Endodermal cell (in vitro differentiated cells): ENCODE measurements at places on chromosomes 2 and 18. TPM values are rescaled to one million over a fixed set of nuclear protein-coding genes. Genes with fewer than 3 reads are reported as not detected.

GAL3ST2 gene
- total RNA-seq, result 0.38 and 0.57 TPM in 2 replicates

ZNF521 gene
- total RNA-seq, result 21.4 to 39.5 TPM (median 26.0 TPM) in 3 replicates

OTOF gene
- 1.0 and 1.2 TPM in 2 replicates for total RNA-seq

ANO7 gene
- 6.6 to 9.1 TPM (median 8.5 TPM) in 3 replicates for total RNA-seq

LCT gene
- total RNA-seq, result 0.06 to 0.11 TPM in 2 of 3 replicates, not detected in the other

WNT10A gene
- total RNA-seq, result not detected in 2 replicates

SERPINB10 gene
- not detected in 3 replicates for total RNA-seq

DNA sequence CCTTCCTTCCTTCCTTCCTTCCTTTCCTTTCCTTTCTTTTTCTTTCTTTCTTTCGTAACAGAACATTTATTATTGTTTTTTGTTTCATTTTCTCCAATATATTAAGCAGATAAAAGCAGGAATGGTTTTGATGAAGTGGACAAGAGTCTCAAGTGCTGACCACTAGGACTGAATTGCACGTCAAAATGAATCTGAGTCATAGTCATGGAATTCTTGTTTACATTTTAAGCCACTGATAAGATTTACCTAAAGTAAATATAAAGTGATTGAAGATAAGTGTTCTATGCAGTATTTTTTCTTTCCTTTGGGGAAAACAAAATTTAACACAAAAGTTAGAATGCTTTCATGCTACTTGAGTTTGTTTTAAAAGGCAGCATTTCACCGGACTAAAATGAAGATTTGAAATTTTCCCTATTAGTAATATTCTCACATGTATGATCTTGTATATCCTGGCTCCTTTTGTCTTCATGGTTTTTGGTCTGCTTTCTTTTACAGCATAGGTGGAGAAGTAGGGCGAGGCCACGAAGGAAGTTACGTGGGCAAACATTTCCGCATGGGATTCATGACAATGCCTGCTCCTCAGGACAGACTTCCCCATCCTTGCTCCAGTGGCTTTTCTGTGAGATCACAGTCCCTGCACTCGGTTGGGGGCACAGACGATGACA, 113.5 kb downstream of the NYAP2 start:
- no peak for DNase-seq
- H3K4me3 ChIP-seq, result no peak overlapping the region
- no peaks in the 10 kb centered on the region for H3K36me3 ChIP-seq
- no peaks in the 10 kb centered on the region for H3K27me3 ChIP-seq
- H3K4me1 ChIP-seq, result peaks cover 6% of the 10 kb centered on the region

GRCh38 chr2:179646862-179647587, 214.4 kb downstream of the ZNF385B start:
- H3K27ac ChIP-seq, result no peak overlapping the region
- no peak for DNase-seq
- H3K36me3 ChIP-seq, result no peaks in the 10 kb centered on the region
- no peaks in the 10 kb centered on the region for H3K27me3 ChIP-seq

DNA sequence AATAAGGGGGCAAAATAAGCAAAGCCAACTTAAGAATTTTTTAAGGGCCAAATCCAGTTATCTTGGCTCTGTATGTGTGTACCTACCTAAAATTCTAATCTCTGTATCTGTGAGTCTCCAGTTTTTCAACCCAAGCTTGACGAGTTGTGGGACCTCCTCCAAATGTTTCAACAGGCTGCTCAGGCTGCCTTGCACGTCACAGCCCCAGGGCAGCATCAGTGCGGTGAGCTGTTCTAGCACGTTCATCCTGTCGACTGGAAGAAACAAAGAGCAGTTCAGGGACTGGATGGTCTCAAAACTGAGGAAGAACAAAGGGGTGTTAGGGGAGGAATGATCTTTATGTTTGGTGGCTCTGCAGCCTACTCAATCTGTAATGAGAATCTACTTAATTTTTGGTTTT, 29.4 kb downstream of the NLRC4 start:
- no peaks in the 10 kb centered on the region for H3K27me3 ChIP-seq
- no peak for DNase-seq
- peaks cover 3% of the 10 kb centered on the region for H3K36me3 ChIP-seq
- H3K4me1 ChIP-seq, result peaks cover 3% of the 10 kb centered on the region
- H3K27ac ChIP-seq, result no peak overlapping the region
- H3K4me3 ChIP-seq, result no peak overlapping the region

- no peak overlapping the region for H3K27ac ChIP-seq
- no peaks in the 10 kb centered on the region for H3K27me3 ChIP-seq
- no peak overlapping the region for H3K4me3 ChIP-seq
- H3K36me3 ChIP-seq, result no peaks in the 10 kb centered on the region
- no peak for DNase-seq
These were observed 256.5 kb downstream of the CD226 start for GRCh38 chr18:69691008-69691760.

- H3K4me3 ChIP-seq, result peak overlapping the region; percentile 90
- H3K4me1 ChIP-seq, result no peaks in the 10 kb centered on the region
These were observed 814 bp upstream of the RAB1A start for GRCh38 chr2:65130664-65131175.

DNA sequence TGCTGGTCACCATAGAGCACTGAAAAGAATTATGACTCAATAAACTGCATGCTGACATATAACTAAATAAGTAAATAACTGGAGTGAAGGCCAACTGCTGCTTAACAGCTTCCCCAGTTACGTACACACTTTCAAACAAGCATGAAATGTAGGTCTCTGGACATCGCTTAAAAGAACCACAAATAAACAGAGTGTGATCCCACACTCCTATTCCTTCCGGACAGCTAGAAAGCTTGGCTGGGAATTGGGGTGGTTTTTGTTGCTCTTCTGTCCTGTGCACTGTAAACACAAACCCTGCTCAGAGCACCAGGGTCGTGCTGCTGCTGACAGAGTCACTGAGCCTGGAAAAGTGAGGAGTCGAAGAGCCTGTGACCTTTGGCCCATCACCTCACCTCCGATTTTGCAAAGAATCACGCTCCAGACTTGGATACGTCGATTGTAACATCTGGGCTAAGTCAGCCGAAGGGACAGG, 162.7 kb upstream of the NT5C1B start:
- H3K4me1 ChIP-seq, result no peaks in the 10 kb centered on the region
- no peak overlapping the region for H3K27ac ChIP-seq
- H3K27me3 ChIP-seq, result peaks cover 19% of the 10 kb centered on the region
- DNase-seq, result no peak
- no peak overlapping the region for H3K4me3 ChIP-seq

- no peaks in the 10 kb centered on the region for H3K27me3 ChIP-seq
- no peak overlapping the region for H3K4me3 ChIP-seq
- no peaks in the 10 kb centered on the region for H3K36me3 ChIP-seq
These were observed 46.0 kb downstream of the MRPS5 start for GRCh38 chr2:95075440-95076132.

DNA sequence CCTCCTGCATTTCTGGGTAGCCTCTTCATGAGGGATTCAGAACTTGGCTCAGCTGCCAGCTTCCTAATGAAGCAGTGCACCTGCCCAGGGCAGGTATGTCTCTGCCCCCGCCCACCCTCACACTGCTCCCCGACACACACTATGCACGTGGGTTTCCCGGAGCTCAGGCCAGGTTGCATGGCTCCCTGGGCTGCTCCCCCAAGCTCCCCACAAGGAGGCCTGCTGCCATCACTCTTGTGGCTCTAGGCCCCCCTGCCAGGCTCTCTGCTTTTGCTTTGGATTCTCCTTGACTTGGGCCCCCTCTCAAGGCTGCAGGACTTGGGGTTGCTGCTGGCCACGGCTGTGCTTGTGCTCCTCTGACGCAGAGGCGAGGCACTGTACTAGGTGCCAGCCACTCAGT, 43.6 kb downstream of the ADD2 start:
- no peak for DNase-seq
- no peaks in the 10 kb centered on the region for H3K27me3 ChIP-seq
- H3K27ac ChIP-seq, result peak overlapping the region; percentile 38
- peaks cover 15% of the 10 kb centered on the region for H3K4me1 ChIP-seq

GRCh38 chr2:241009601-241010530, 11.4 kb downstream of the SNED1 start:
- H3K4me1 ChIP-seq, result peaks cover 8% of the 10 kb centered on the region
- peak; percentile 91 for DNase-seq
- H3K27me3 ChIP-seq, result no peaks in the 10 kb centered on the region
- H3K4me3 ChIP-seq, result no peak overlapping the region
- H3K27ac ChIP-seq, result no peak overlapping the region

DNA sequence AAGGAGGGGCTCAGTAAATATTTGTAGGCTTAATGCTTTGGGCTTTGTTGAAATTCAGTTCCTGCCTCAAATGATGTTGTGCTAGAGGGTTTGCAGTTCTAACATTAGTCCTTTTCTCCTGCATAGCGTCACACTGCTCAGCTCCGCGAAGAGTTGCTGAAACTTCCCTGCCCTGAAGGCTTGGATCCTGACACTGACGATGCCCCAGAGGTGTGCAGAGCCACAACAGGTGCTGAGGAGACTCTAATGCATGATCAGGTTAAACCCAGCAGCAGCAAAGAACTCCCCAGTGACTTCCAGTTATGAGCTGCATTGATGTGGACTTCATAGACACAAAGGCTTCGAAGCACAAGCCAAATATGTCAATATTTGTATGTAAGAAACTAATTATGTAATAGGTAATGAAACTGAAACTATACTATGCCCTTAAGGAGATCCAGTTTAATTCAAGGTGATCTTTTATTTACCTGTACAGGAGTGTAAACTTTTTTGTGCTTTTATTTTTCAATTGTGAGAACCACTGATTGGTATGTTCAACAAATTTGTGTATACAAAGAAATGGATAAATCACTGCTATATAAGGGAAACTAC, 10.2 kb upstream of the TTC27 start:
- no peaks in the 10 kb centered on the region for H3K4me1 ChIP-seq
- DNase-seq, result no peak
- peaks cover 61% of the 10 kb centered on the region for H3K36me3 ChIP-seq
- no peak overlapping the region for H3K4me3 ChIP-seq
- H3K27ac ChIP-seq, result no peak overlapping the region

- no peaks in the 10 kb centered on the region for H3K27me3 ChIP-seq
- DNase-seq, result no peak
- no peak overlapping the region for H3K27ac ChIP-seq
- no peak overlapping the region for H3K4me3 ChIP-seq
These were observed 119.2 kb upstream of the ACVR1C start for GRCh38 chr2:157747695-157748370.

GRCh38 chr18:34224423-34225217, at the start of gene NOL4:
Gene NOL4 (minus strand): TSS chr18:34224913. CDS start chr18:34223253, 1,660 bp downstream.
- no peak within 1 kb of the TSS for H3K27ac ChIP-seq
- H3K4me3 ChIP-seq, result peak within 1 kb of the TSS; percentile 81
- peaks cover 2% of the 10 kb centered on the region for H3K4me1 ChIP-seq
- DNase-seq, result peak; percentile 99

DNA sequence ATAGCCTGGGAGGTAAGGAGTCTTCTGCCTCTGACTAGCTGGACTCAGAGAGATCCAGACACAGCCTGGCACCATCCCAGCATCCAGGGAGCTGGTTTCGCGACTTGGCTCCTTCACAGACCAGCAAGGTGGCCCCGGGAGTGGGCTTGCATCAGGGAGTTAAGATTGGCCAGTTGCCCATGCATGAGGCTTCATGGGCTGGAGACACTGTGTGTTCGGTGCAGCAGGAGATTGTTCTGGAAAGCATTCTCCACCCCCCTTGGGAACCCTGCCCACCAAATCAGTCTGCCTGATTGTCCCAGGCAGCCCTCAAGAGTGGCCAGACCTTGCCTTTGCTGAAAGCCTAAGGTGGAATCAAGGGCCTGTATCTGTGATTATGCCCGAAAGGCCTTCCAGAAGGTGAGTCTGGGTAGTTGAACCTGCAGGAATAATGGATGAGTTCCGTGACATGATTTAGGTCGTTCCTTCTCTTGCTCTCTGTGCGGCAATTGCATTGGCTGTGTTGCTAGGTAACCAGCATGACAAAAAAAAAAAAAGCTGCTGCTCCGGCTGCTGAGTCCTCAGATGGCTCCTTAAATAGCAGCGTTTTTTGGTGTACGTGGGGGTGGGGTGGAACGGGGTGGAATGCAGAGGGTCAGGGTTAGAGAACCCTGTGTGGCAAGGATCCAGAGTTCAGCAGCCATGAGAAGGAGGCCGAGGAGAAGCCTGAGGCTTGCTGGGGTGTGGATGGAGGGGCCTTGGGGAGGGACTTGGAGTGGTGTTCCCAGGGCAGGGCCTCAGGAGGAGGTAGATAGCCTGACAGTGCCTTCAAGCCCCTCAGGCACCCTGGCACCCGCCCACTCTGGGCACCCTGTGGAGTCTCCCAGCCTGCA, 93.0 kb upstream of the MCFD2 start:
- H3K36me3 ChIP-seq, result no peaks in the 10 kb centered on the region
- H3K27ac ChIP-seq, result peak overlapping the region; percentile 90
- H3K27me3 ChIP-seq, result no peaks in the 10 kb centered on the region
- no peak for DNase-seq

DNA sequence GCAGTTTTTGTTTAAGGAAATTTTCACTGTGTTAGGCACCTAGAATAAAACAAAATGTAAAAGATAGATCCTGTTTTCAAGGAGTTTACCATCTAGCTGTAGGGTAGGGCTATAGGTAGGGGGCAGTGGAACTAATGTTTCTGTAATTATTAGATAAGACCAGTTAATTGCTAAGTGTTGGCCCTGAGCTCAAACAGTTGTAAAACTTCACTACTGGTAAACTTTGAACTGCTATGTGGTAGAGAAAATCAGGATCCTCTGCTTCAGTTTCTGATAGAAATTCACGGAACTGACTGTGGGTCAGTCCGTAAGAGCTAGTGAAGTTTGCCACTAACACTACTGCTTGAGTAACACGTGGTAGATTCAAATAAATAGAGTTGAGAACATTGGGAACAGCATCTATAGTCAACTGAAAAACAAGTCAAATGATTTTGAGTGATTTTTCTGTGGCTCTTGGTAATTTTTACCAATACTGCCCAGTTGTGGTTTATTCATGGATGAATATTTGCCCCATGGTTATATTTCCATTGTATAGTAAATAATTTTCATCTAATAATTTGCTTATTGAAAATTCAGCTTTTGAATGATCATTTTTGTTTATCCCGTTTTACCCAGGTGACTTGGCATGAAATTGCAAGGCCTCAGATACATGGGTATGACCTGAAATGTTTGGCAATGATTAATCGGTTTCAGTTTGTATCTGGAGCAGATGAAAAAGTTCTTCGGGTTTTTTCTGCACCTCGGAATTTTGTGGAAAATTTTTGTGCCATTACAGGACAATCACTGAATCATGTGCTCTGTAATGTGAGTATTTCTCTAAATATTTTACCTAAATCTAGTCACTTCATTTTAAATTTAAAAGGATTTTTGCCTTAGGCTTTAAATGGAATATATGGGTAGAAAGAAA, 26.4 kb downstream of the ELP2 start:
- no peak overlapping the region for H3K4me3 ChIP-seq
- no peak for DNase-seq
- no peaks in the 10 kb centered on the region for H3K27me3 ChIP-seq
- H3K4me1 ChIP-seq, result no peaks in the 10 kb centered on the region

GRCh38 chr18:47260924-47261701, 9.7 kb upstream of the SKOR2 start:
- no peak overlapping the region for H3K4me3 ChIP-seq
- no peaks in the 10 kb centered on the region for H3K36me3 ChIP-seq
- H3K27me3 ChIP-seq, result peaks cover 100% of the 10 kb centered on the region
- H3K27ac ChIP-seq, result no peak overlapping the region

GRCh38 chr2:190563109-190563508, 28.6 kb upstream of the NEMP2 start:
- no peak overlapping the region for H3K27ac ChIP-seq
- DNase-seq, result no peak
- H3K4me3 ChIP-seq, result no peak overlapping the region

- H3K27me3 ChIP-seq, result no peaks in the 10 kb centered on the region
- no peaks in the 10 kb centered on the region for H3K36me3 ChIP-seq
- peaks cover 4% of the 10 kb centered on the region for H3K4me1 ChIP-seq
- DNase-seq, result peak; percentile 57
- H3K4me3 ChIP-seq, result no peak overlapping the region
- H3K27ac ChIP-seq, result peak overlapping the region; percentile 9
These were observed 70.8 kb downstream of the QPCT start for GRCh38 chr2:37415128-37415820.

- H3K27me3 ChIP-seq, result no peaks in the 10 kb centered on the region
- H3K27ac ChIP-seq, result no peak overlapping the region
- no peak overlapping the region for H3K4me3 ChIP-seq
- no peak for DNase-seq
- H3K36me3 ChIP-seq, result no peaks in the 10 kb centered on the region
These were observed 651.9 kb downstream of the SLC4A3 start for GRCh38 chr2:220279372-220279771.
